ENCODE measurements at places on chromosomes 3 and 15.

DNA sequence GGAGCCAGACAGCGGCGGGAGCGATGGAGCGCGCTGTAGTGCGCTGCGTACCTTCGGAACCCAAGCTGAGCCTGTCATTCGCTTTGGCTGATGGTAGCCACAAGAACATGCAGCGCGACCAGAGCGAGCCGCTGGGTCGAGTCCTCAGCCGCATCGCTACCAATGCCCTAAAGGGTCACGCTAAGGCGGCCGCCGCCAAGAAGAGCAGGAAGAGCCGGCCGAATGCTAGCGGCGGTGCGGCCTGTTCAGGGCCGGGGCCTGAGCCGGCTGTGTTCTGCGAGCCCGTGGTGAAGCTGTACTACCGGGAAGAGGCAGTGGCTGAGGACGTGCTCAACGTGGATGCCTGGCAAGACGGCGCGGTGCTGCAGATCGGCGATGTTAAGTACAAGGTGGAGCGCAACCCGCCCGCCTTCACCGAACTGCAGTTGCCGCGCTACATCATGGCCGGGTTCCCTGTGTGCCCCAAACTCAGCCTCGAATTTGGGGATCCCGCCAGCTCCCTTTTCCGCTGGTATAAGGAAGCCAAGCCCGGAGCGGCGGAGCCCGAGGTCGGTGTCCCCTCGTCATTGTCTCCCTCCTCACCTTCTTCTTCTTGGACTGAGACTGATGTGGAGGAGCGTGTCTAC, 498 bp downstream of the PDE12 start:
- no peak for DNase-seq

DNA sequence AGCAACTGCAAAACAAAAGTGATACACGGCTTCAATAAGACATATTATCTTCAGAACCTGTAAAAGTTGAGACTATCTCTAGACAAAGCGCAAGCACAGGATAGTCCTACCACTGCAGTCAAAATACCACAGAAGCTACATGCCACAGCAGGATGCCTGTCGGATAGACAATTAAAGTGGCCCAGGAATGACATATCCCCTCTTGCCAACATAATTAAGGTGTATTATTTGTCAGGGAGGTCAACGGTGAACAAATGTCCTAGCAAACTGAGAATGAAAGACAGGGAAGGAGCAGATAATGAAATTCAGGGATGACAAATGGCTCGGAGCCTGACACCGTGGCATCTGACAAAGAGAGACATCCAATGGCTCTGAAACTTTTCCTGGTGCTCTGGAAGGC, 185.7 kb downstream of the MECOM start:
- no peak for DNase-seq

DNA sequence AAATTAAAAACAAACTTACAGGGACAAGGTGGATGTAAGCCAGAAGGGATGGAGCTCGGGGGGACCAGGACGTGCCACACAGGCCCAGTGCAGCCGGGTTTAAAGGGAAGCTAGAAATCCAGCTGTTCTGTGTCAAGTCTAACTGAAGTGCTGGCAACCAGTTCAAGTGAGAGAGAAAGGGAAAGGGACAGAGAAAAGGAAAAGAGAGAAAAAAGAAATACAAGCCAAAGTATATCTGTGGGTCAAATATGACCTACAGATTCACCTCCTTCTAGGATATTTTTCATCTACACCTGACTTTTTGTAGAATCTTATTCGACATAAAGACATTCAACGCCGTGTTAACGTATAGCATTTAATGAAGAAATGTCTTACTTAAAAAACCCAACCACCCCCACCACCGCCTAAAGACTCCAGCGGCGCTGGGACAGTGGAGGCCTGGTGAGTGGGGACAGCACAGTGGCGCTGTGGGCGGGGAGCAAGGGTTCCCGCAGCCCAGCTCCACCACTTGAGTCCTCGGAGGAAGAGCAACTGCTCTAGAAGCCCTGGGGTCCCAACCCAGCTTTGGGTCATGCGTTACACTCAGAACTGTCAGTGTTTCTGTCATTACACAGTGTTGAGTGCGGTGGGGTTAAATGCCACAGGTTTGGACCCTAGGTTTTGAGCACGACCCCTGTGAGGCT, 62.3 kb downstream of the CHSY1 start:
- DNase-seq: no peak

DNA sequence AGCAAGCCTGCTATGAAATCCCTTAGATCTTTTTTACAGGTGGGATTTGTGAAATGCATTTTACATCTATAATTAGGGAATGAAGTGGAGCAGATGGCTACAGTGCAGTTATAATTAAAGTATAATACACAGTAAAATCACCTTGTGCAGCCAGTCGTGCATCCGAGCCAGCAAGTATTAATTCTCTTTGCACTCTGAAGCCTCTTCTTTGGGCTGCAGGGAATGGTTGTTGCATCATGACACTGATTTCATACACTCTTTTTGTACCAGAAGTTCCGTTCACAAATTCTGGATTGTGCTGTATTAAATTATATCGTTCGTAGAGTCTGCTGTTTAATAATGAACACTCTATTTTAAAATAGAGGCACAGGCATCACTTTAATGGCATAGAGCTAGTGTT, 28.7 kb upstream of the TP63 start:
- no peak for DNase-seq

GRCh38 chr15:66649235-66649984, 52.6 kb upstream of the SMAD6 start:
- DNase-seq: no peak

DNA sequence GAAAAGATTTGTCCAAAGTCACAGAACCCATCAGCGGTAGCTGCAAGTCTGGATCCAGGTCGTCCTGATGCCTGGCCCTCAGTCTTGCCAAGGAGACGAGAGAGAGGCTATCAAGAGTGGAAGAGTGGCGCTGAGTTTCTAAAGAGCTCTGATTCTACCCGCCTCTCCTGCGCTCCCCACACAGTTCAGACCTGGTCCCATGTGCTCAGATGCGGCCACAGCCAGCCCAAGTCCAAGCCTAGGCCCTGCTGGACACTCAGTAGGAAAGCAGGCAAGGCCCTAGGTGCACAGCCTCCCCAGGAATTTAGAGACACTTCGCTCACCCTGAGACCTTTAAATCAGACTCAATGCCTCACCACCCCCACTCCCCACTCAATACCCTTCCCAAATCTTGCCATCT, 32.4 kb downstream of the CCDC12 start:
- DNase-seq: no peak

- DNase-seq: no peak
Measured at GRCh38 chr3:58088501-58088900, 80.3 kb downstream of the FLNB start.

- DNase-seq: no peak
Measured at GRCh38 chr3:44468572-44469520, 8.6 kb downstream of the ZNF445 start.

GRCh38 chr3:106288781-106289180, 420.0 kb upstream of the CBLB start:
- no peak for DNase-seq

GRCh38 chr3:105518806-105519418, 152.2 kb downstream of the ALCAM start:
- DNase-seq: peak; percentile 19

DNA sequence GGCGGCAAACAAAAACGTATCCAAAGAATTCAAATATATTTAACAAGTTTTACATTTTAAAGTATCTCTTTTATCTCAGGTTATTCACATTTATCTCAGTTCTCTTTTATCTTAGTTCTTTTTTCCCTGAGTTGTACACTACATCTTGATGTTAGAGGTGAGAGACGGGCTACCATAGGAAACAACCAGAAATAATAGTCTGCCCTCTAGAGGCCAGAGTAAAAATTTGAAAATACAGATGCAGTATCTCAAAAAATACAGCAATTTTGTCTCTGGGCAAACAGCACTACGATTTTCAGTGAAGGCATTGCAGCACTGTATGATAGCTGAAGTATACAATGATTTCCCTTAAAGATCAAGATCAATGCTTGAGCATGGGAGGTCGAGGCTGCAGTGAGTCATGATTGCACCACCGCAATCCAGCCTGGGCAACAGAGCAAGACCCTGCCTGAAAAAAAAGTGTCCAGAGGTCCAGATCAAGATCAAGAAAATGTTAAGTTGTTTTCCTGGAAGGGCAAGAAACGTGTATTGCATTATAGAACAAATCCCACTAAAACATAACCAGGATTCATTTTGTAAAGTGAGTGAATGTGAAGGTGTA, 82.6 kb upstream of the ATP11B start:
- DNase-seq: no peak

DNA sequence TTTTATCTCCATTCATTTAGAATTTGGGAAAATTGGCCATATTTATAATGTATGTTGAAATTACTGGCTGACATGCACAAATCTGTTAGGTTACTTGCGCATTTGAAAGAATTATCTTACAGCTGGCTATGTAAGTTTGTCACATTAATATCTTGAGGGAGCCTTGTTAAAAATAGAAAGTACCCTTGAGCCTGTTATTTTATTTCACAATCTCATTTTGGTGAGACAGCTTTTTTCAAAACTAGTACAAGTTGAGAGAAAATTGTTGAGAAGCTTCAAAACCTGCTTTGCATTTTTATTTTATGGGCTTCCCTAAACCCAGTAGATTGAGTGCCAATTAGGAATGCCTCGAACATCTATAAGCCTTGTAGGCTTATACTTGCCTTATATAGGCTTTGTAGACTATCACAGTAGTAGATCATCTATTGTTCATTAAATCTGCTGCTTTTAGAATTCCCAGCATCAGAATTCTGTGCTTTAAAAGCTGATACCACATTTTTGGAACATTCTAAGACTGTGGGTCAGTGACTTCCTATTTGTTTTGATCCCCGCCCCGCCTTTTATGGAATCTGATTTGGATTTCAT, 6.3 kb downstream of the IDH3A start:
- no peak for DNase-seq

GRCh38 chr3:52036829-52037228, 19.5 kb downstream of the DUSP7 start:
- no peak for DNase-seq

- no peak for DNase-seq
Measured at GRCh38 chr15:30062881-30063280, 19.9 kb upstream of the GOLGA8J start.
